ENCODE measurements at places on chromosomes 3 and 15.

GRCh38 chr15:83545804-83546511 is 98.8 kb downstream of the SH3GL3 start:
- DNase-seq: no peak

DNA sequence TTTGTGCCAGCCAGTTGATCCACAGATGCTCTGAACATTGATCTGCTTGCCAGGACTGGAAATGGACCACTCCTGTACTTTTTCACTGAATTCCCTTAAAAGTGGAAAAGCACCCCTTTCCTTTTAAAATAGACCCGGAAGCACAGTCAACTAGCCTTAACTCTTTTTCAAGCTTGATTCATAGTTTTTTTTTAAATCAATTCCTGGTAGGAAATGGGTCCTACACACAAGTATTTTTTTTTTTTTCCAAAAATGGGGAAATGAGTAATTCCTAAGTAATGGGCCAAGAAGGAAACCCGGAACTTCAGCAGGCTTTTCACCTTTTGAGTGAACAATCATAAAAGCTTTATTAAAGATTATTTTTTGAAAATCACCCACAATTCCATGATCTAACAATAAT is 234.4 kb upstream of the ADAMTS9 start:
- DNase-seq: no peak

DNA sequence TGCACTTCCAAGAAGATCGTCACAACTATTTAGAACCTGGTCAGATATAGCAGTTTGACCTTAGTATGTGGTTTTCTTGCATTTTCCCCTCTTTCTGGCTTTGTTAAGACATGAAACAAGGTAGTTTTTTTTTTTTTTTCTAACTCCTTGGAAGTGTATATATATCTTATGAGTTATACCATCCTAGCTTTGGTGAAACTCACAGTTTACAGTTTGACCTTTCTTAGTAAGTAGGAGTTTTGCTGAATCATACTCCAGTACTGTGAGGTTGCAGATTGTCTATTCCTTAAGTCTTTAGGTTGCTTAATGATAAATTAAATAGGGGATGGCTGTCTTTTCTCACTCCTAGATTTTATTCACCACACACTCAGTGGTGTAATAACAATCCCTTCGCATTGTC is 325.0 kb downstream of the RBMS3 start:
- DNase-seq: no peak

DNA sequence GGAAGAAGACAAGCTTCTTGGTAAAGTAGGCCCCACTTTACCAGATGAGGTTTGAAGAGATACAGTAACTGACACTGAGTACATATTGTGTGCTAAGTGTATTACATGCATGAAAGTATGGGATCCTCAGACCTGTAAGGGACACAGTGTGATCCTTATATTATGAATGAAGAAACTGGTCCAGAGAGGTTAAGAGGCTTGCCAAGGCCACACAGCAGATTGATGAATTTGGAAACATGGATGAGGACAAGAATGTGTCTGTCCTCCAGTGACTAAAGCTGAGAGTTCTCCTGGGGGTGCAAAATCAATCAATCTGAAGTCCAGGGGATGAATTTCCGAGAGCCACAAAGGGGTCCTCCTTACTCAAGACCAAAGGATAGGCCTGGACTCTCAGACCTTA is 31.4 kb upstream of the MRPS22 start:
- DNase-seq: no peak

DNA sequence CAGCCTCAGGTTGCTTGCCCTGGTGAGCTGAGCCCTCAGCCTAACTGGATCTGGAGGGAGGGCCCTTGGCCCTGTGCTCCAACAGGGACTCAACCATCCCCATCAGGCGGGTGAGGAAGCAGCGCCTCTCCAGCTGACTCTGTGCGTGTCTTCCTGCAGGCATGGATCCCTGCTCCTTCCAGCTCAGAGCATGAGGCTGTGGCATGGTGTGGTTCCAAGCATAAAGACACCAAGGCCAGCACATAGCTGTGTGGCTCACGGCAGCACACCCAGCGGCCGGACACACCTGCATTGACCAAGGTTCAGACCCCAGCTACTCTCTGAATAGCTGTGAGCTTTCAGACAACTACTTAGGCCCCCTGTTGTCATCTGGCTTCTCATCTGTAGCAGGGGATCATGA is 131.0 kb upstream of the PLXNA1 start:
- no peak for DNase-seq

GRCh38 chr15:63013052-63013808 is 29.3 kb upstream of the TPM1 start:
- no peak for DNase-seq

DNA sequence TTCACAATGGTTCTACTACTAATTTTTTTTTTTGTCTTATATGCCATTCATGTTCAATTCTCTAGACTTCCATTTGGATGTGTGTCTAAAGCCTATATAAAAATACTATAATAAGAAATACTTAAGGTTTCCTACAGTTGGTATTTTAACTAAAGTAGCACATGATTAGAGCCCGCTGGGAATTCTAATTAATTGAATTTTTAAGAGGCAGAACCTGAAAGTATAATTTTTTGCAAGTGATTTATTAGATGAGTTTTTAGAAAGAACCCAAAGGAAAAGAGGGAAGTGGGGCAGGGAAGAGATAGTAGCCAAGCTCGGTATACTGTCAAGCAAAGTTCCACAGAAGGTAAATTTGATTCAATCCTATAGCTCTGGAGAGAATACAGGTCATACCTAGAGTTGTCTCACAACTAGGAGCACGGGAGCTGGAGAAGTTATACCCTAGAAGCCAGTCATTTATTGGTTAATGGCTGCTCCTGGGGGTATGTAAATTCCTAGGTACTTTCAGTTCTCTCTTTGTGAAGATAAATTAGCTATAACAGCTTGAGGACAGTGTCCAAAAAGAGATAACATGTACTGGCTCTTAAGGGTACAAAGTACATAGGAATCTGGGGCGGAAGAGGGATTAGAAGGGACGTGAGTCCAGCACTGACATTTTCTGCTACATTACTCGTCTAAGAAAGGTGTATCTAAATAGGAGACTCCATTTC is 225.6 kb downstream of the CNTN6 start:
- no peak for DNase-seq

GRCh38 chr15:65058394-65059368 is 9.1 kb downstream of the RASL12 start:
- DNase-seq: no peak

- no peak for DNase-seq
Observed at GRCh38 chr15:74626752-74627692, 11.4 kb downstream of the CLK3 start.

All from NCI-H2081 treated with DMSO at 0.1 percent for 48 hours (cell line).